HAP-1 (cell line): ENCODE measurements at places on chromosomes 5 and 9.

- no peak for DNase-seq
These were observed 121.0 kb downstream of the RGS3 start for GRCh38 chr9:113584428-113585084.

GRCh38 chr5:137636830-137637714 is 98.8 kb downstream of the KLHL3 start:
- no peak for DNase-seq

DNA sequence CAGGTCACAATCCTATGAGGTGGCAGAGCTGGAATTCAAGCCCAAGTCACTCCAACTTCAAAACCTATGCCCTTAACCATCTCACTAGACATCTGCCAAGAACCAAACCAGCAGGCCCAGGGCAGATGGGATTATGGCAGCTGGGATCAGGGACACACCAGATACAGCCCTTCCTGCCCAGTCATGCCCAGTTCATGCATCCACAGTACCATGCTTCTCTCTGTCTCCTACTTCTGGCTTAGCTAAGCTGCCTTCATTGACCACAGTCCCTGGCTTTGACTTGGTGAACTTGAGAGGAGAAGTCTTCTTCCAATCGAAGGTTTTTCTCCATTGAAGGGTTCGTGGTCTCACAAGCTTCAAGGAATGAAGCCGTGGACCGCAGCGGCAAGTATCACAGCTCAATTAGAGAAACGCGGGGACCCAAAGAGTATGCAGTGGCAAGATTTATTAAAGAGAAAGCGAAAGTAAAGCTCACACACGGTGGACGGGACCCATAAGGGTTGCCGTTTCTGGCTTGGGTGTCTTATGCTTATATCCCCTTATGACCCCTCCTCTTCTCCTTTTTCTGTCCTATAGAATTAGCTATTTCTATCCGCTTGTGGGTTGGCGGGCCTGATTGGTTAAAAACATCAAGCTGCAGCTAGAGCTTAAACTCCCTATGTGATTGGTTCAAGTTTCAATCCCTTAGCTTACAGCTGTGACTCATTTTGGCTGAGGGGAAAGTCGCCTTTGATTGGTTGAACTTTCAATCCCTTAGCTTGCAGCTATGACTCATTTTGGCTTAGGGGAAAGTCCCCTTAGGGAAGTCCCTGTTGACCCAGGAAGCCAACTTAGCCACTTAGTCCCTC is 101.2 kb downstream of the TRIM36 start:
- no peak for DNase-seq

DNA sequence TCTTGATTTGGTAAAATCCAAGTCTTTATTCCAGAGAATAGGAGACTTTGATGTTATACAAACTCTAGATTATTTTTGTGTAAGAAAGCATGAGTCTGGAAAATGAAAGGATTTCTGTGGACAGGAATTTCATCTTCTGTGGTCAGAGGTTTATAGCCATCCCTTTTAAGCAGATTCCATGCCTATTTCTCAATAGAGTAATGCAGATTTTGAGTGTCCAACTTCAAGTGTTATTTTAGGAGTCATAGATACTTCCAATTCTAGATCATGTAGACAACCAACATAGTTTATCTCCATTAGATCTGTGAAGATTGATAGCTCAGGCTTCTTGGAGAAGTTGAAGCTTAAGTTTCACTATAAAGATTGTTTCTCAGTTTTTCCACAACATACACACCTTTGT is 379.7 kb downstream of the PSAT1 start:
- DNase-seq: no peak

DNA sequence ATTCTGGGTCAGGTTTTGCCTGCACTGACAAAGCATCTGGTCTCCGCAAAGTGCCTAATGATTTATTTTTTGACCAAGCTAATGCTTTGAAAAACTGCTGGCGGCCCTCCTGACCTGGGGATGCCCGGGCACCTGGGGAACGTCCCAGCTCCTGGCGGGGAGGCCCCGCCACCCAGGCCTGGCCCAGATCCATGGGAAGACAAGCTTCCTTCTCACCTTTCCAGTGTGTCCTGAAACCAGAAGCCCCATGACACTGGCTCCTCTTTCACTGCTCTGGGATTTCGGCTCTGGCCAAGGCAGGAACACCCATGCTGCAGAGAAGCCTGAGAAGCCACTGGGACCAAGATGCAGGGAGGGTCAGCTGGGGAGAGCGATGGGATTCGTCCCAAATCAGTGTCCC is 144.1 kb downstream of the SEC61B start:
- DNase-seq: no peak

- DNase-seq: no peak
These were observed 555.3 kb upstream of the ARRDC3 start for GRCh38 chr5:91938441-91938840.

DNA sequence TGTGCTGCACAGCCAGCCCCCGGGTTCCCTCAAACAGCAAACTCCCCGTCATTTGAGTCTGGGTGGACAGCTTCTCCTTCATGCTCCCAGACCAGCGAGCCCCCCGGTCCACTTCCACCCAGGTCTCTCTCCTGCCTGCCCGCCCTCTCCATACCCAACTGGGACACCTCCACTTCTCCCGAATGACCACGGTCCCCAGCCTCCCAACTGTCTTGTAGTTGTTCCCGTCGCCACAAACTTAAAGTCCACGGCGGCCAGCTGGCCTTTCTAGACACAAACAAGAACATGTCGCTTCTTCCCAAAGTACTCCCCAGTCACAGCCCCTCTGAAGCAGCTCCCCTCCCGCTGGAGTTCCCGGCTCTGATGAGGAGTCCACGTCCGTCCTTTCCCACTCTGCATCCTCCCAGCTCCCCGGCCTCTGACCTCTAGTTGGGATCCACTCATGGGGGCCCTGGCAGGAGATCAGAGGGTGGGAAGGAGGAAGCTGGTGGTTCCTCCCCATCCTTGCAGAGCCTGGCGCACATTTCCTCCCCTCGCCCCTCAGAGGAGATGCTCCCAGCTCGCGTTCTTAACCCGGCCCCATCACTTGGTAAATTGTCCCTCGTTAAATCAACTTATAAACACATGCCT is 24.1 kb upstream of the PPP1R26 start:
- DNase-seq: no peak

DNA sequence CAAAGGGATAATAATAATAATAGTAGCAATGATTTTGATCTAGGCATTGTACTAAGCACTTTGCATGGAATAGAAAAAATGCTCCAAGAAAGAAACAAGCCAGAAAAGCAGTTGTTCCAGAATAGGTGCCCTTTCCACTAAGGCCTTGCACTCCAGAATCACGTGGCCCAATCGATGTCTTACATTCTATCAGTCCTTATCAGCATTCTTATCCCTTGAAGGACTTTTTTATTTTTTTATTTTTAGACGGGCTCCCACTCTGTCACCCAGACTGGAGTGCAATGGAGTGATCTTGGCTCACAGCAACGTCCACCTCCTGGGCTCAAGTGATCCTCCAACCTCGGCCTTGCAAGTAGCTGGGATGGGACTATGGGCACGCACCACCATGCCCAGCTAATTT is 36.5 kb downstream of the PDZD2 start:
- no peak for DNase-seq

DNA sequence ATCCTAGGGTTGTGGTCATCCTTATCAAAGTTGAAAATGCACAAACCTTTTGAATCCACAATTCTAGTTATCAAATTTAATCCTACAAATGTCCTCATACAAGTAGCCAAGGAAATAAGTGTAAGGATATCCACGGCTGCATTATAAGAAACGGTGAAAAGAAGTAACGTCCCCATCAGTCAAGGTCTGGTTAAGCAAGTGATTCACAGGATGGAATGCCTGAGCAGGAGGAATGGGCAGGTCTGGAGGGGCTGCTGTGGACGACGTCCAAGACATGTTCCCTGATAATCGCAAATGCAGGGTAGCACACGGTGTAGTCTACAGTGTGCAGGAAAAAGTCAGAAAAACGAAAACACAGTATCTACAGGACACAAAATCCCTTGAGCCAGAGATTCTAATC is 118.6 kb downstream of the ADAMTS2 start:
- DNase-seq: no peak

- no peak for DNase-seq
These were observed 141.1 kb downstream of the MELK start for GRCh38 chr9:36713515-36714490.

- DNase-seq: no peak
These were observed 56.9 kb upstream of the IL7R start for GRCh38 chr5:35799753-35800152.

GRCh38 chr9:78005231-78006002 is 26.2 kb downstream of the GNAQ start:
- DNase-seq: no peak

- no peak for DNase-seq
These were observed 918 bp upstream of the MYMK start for GRCh38 chr9:133525677-133526076.

DNA sequence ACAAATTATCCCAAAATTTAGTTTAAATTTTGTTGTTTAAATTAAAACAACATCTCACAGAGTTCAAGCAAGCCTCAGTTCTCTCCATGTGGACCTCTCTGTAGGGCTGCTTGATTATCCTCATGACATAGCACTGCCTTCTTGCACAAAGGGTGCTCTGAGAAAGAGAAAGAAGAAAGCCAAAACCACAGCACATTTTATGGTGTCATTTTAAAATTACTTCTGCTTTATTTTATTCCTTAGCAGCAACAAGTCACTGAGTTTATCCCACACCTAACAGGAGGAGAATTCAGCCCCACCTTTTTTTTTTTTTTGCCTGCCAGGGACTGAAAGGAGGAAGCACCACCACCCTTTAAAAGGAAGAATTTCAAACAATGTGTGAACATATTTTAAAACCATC is 12.8 kb upstream of the KCNV2 start:
- DNase-seq: no peak

DNA sequence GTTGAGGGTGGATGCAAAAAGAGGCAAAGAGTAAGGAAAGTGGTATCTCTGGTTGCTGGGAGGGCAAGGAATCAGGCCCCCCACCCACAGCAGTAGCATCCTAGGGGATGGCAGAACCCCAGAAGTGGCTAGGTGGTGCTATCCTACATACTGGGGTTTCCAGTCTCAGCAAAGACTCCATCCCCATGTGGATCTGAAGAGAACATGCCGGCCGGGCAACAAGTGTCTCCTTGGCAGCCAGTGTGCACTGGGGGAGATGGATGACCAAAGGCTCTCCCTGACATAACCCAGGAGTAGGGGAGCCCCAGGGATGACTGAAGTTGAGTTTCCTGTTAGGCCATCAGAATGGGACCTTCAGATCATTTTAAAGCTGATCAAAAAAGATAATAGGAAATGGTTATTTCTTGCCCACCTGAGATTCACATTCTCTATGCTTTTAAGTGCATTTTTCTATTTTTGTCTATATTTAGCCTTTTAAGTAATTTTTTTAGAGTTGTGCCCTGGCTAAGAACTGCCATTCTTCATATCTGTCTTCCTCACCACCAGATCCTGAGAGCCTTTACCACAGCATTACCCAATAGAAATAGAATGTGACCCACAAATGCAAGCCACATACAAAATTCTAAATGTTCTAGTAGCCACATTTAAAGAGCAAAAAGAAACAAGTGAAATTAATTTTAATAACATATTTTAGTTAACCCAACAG is 78.7 kb upstream of the SMIM23 start:
- no peak for DNase-seq

- DNase-seq: peak; percentile 48
These were observed 1.2 kb downstream of the LHFPL2 start for GRCh38 chr5:78647351-78647818.

DNA sequence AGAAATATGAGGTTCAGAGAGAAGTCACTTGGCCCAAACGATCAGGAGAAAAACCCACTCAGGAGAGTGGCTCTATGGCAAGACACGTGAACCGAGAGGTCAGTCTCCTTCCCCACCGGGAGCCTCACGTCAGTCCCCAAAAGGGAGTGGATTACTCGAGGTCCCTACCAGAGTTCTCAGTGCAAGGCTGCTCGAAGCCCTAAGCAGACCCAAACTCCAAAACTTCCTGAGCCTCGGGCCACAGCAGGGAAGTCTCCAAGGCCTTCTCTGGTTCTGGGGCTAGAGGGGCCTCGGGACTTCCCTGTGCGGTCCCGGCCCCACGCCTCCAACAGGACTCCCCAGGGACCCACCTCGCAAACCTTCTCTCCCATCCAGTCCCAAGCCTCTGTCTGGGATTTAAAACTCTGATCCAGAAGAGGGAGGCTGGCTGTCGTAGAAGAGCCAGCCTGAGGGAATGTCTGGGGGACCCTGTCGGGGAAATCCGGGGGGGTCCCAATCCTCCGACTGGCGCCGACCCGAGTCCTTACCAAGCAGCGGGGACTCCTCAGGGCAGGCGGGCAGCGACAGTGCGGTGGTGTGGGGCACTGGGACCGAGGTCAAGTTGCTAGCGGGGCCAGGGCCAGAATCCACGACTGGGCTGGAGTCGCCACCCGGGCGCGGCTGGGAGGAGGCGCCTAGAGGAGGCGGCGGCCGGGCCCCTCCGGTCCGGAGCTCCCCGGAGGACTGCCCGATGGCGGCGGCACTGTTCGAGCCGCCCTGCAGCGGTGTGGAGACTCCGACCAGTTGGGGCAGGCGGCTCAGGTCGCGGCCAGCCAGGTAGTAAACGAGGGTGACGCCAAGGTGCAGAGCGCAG is 679 bp downstream of the B4GALT1 start:
- peak; percentile 34 for DNase-seq

GRCh38 chr5:105885266-105885665 is 1785.5 kb downstream of the EFNA5 start:
- no peak for DNase-seq

- peak; percentile 78 for DNase-seq
These were observed 3.0 kb downstream of the C8G start for GRCh38 chr9:136947955-136948510.

GRCh38 chr5:141484310-141484640 is 555 bp upstream of the PCDHGC4 start:
- DNase-seq: no peak

GRCh38 chr9:34746526-34746925 is 36.6 kb upstream of the CCL21 start:
- no peak for DNase-seq

- no peak for DNase-seq
These were observed 1.5 kb upstream of the DNM1 start for GRCh38 chr9:128201441-128202369.

DNA sequence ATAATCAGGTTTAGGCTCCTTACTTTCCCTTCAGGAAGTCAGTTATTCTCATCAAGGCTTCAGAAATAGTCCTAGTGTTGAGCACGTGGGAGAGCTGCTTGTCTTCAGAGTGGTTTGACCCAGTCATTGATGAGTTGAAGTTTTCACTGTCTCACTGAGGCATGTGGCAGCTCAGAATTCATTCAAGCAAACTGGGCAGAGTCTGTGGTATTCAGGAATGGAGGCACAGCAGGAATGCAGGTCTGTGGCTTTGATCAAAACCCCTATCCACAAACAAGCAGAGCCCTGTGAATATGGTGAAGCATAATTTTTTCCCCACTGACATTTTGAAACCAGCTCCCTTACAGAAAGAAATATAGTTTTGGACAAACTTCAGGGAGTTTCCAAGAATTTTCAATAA is 207.3 kb downstream of the CD180 start:
- no peak for DNase-seq

- no peak for DNase-seq
These were observed 122.2 kb upstream of the PTGER4 start for GRCh38 chr5:40557501-40557900.

GRCh38 chr9:97907632-97908031 is 14.7 kb downstream of the TRMO start:
- DNase-seq: no peak
